Left kidney (tissue), 8 donors: ENCODE measurements at places on chromosomes 1 and 21. TPM values are rescaled to one million over a fixed set of nuclear protein-coding genes. Genes with fewer than 3 reads are reported as not detected.
A peak's percentile ranks its signal among the peaks of the same experiment; 100 is the strongest.

- no peak for DNase-seq
Observed at GRCh38 chr1:68433395-68433794, 16.4 kb downstream of the RPE65 start.

- peak; percentile 77 for DNase-seq
Observed at GRCh38 chr1:178031856-178032320, 62.0 kb upstream of the RASAL2 start.

GRCh38 chr1:115433483-115433882 lies 95.4 kb upstream of the NGF start:
- DNase-seq = no peak

DNA sequence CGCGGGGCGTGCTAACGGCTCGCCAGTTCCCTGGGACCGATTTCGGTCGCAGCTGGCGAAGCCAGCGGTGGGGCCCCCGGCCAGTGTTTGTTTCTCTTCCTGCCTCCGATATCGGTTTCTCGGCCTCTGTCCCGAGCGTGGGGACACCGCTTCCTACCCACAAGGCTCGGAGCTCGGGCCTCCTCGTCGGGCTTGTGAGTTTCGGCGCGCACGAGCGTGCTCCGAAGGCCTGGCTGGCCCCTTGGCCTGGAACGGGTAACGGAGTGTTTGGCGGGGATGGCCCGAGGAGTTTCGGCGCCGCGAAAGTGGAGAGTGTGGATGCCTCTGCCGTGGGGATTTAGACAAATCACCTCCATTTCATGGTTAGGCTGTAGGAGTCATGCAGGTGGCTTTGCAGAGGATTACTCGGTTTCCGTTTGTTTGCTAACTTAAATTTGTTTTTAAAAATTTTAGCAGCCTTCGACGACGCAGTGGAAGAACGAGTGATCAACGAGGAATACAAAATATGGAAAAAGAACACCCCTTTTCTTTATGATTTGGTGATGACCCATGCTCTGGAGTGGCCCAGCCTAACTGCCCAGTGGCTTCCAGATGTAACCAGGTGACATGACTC lies 559 bp downstream of the RBBP4 start:
- no peak for DNase-seq

- no peak for DNase-seq
Observed at GRCh38 chr1:243712941-243713340, 137.1 kb downstream of the AKT3 start.

DNA sequence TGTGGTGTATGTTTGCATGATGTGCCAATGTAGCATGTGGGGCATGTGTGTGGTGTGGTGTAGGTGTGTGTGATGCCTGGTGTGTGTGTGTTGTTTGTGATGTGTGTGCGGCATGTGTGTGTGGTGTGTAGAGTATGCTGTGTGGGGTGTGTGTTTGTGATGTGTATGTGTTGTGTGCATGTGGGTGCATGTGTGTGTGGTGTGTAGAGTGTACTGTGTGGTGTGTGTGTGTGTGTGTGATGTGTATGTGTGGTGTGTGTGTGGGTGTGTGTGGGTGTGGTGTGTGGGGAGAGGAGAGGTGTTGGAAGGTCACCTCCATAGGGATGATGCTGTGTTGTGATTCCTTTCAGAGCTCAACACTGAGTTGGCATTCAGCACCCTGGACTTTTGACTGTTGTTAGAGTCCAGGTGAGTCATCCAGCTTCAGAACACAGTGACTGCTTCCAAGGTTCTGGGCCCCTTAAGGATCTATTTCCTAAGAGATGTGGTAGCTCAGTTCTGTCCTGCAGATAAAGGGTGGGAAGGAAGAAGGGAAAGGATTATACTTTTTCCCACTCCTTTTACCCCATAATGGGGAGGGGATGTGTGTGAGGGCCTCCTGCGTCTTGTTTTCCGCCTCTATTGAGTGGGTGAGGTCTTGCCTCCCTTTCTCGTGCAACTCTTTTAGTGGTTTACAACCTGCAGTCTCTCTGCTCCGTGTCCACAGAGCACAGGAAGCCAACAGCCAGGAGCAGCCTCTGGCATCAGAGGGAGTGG lies 47.6 kb downstream of the RHOU start:
- no peak for DNase-seq

DNA sequence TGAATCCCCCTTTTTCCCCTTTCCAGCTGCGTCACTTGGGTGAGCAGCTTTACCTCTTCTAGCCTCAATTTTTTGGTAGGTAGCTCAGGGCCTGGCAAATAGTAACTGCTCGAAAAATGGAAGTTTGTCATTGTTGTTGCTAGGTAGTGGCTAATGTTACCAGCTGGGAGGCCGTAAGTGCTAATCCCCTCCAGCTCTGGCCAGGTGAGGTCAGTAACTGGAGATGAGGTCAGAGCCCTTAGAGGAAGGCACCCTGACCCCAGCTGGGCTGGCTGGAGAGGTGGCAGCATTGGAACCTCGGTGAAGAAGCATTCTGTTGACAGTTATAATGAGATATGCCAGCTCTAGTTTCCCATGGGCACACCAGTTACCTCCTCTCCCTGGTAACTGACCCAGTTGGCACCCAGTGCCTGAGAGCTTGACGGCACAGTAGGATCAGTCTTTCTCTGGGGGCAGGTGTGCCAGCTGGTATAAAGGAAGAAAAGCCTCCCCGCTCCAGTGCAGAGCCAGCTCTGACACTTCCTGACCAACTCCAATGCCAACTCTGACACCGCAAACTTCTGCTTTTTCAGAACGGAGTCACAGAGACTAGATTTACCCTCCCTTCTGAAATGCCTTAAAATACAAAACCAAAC lies 35.0 kb upstream of the SLC2A1 start:
- DNase-seq = no peak

- DNase-seq = no peak
Observed at GRCh38 chr21:31201548-31201947, 142.5 kb downstream of the TIAM1 start.

DNA sequence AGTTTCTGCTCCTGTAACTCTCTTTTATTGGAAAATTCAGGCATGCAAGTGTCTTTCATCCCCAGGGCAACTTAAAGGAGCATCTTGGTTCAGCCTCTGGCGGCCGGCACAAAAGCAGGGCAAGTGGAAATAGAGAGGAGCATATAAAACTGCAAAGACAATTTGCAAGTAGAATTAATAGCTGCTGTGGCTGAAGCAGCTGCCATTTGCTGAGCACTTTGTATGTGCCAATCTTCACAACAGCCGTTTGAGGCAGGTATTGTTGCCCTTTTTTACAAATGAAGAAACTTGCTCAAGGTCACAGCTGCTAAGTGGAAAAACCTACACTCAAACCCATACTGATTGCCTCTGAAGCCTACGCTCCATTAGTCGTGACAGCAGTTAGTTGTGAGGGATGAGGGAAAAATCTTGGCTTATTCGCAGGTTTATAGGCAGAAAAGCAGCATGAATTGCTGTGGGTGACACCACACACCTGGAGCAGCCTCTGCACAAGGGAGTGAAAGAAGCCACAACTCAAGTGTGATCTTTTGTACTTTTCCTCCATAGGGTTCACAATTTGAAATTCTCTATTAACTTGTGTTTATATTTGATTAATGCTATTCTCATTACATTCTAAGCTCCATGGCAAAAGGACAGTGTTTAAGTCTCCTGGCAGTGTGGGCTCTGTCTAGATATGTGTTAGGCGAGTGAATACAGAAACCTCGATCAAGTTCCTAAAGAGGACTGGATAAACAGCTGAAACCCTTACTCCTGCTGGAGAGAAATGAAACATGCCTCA lies 99.0 kb upstream of the BEND5 start:
- no peak for DNase-seq

GRCh38 chr1:25914074-25914995 lies 8.1 kb upstream of the STMN1 start:
- DNase-seq = no peak

DNA sequence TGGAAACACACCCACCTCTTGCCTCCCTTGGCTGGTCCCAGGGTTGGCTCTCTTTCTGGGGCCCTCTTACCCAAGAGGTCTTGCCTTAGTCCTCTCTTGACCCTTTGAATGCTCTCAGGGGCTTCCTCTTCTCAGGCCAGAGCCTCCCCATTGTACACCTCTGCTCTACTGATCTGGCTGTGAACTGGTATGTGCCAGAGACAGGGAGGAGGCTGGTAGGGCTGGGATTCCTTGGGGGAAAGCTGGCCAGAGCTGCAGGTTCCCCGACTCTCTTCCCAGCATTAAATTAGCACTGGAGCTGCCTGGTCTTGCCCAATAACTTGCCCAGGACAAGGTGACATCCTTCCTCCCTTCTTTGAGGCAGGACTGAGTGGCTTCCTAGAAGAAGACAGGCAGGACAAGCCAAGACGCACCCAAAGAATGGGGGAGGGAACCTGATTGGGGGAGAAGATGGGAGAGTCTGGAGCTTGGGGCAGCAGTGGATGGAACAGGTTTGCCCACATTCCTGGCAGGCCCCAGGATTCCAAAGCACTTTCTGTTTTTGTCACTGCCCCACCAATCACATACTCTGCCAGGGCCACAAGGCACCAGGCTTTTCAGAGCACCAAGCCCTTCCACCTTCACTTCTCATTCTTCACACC lies 37.2 kb upstream of the CITED4 start:
- peak; percentile 24 for DNase-seq

DNA sequence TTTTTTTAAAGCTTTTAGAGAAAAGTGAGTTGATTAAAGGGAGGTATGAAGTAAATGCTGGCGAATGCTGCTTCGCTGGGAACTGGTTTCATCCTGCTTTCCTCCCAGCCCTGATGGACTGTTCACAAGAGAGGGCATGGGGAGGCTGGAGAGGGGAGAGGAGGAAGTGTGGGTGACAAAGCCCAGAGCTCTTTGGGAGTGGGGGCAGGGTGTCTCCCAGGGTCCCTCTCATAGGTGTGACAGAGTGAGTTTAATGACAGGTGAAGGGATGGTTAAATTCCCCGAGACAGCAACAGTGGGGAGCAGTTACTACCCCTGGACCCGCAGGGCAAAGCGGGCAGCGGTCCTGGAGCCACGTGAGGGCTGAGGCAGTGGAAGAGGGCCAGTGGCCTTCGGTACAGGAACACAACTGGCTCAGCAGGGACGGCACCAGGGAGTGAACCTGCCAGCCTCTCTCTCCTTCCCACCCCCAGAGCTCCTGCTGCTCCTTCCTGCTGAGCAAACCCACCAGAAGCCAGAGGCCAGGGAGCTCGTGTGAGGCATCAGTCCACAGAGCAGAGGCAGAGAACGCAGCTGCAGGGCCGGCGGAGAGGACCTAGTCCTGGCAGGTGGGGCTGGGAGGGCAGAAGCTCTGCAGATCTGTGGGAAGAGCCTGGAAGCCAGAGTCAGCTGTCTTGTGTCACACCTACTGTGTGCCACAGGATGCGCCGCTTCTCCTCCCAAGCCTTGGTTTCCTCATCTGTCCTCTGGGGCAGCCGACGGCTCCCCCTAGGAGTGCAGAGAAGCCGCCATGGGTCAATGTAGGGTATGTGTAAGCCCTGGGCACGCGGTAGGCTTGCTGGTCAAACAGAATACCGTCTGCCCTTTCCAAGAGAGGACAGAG lies 20.9 kb upstream of the LRP8 start:
- no peak for DNase-seq

DNA sequence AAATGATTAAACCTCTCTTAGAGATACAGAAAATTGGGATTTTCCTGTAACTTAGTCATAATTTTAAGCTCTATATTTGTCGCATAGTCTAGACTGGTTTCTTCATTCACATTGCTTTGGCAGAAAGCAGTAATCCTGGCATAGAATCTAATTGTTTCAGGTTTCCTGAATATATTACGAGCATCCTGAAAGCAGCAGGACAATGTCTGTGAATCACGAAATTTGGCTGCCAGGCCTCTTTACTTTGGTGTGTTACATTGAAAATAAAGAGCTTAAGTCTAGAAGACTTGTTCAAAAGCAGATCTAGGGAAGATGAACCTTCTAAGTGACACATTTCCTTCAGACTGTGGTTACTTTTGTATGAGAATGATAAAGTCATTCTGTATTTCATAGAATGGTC lies 72.2 kb downstream of the TDRD5 start:
- no peak for DNase-seq

DNA sequence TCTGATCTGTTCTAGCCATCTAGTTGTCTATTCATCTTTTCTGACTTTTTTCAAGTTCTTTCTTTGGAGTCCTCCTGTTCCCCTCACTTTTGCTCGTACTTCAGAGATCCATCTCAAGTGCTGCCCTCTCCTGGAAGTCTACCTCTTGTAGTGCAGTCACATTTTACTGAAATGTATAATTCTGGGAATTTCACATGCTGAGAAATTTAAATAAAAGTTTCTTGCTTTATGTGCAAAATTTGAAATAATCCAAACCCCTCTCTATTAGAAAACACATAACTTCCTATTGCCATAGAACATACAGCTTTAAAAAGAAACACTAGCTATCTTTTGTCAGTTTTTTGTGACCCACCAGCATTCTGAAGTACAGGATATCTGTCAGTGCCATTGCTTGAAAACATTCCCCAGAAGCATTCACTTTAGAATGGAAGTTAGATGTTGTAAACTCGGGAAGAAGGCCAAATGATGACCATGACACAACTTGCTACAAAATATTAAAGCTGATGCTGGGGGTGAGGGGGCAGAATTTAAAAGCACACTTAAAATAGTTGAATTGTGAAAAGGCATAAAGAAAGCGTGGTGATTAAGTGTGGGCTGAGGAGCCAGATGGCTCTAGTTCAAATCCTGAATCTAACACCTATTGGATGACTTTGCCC lies 22.0 kb downstream of the RLF start:
- DNase-seq = no peak

GRCh38 chr1:10186331-10187025 lies 23.9 kb upstream of the KIF1B start:
- DNase-seq = no peak

- DNase-seq = no peak
Observed at GRCh38 chr1:177183836-177184235, 13.1 kb downstream of the BRINP2 start.

- no peak for DNase-seq
Observed at GRCh38 chr1:164563721-164564360, 4.9 kb downstream of the PBX1 start.

DNA sequence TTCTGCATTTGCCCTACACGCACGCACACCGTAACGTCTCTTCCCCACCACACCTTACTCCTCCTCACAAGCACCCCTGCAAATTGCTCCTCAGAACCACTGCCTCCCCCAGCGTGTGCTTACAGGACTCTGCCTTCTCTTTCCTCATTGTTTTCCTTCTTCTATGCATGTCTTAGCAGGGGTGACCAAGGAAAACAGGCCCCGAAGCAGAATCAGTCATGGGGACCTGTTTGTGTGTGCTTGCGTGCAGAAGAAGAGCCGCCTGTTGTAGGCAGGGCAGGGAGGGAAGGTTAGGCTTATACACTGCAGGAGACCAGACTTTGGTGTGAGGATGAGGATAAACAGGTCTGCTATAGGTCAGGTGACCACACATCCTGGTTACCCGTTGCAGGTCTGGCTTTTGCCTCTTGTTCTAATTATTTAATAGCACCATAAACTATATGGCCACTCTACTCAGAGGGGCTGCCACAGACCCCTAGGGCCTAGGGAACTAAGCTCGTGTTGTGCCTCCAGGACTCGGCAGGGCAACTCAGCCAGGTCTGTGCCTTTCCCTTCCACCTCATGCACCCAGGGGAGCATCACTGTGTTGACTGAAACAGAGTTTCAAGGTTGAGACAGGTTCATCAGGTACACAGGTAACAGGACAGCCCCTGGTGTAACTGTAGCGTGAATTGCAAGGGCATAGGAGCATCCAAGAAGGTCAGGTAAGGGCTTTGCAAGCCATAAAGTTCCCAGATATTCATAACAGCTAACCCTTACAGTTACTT lies 60.8 kb upstream of the EPS8L3 start:
- DNase-seq = no peak

Gene CCDC185
- polyA plus RNA-seq = 0.08 TPM

Gene HAX1
- polyA plus RNA-seq = 73.5 TPM

Gene ATP6V0B
- polyA plus RNA-seq = 118 TPM

Gene TIE1
- 47.3 TPM for polyA plus RNA-seq
